ENCODE measurements at places on chromosomes 7 and 10.

DNA sequence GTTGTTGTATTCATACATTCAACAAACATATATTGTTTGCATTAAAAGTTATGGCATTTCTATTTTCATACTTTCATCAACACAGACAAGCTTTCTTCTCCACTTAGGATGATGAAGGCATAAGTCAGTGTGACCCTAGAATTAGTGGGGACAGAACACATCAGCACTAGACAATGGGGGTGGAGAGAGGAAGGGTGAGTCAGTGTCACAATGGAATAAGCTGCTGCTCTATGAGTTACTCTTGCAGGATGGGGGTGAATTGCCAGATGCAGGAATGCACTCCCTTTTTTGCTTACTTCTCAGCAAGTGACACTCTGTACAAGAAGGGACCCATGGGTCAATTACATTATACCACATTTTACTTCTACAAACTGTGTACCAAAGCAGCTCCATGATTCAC, 74.0 kb downstream of the DGKI start:
- DNase-seq = no peak

GRCh38 chr7:32155712-32156111, 85.5 kb upstream of the PDE1C start:
- no peak for DNase-seq

GRCh38 chr10:62842983-62843382, 26.8 kb upstream of the EGR2 start:
- no peak for DNase-seq

DNA sequence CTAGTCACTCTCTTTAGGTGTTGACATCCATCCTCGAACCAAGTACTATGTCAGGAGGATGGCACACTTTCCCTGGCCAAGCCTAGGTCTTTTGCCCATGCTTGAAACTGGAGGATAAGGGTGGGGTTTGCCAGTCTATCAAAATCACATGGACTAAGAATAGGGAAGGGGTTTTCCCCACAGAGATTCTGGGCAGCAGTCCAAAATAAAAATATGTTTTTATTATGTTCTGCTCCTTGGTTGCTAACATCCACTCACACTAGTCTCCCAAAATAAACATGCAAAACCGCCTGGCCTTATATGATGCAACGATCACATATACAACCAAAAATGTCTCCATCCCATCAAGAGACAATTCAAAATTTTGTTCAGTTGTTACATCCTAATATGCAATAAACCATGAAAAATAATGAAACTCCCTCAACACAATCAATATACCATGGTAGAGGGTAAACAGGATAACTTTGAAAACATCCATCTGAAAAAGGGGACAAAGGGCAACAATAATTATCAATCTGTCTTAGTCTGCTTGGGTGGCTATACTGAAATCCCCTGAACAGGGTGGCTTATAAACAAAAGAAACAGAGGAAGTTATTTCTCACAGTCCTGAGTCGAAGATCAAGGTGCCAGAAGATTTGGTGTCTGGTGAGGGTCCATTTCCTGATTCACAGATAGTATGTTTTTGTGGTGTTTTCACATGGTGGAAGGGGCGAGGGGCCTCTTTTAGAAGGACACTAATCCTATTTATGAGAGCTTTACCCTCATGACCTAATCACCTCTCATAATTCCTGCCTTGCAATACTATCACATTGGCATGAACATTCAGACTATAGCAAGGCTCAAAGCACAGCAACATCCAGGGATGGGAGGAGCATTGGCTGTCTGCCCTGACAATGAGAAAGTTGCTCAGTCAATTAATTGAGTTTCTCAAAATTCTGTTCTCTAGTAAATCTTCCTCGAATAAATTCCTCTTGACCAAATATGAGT, 159.3 kb downstream of the ETV1 start:
- DNase-seq = no peak
